ENCODE measurements at places on chromosomes 3 and 15.

DNA sequence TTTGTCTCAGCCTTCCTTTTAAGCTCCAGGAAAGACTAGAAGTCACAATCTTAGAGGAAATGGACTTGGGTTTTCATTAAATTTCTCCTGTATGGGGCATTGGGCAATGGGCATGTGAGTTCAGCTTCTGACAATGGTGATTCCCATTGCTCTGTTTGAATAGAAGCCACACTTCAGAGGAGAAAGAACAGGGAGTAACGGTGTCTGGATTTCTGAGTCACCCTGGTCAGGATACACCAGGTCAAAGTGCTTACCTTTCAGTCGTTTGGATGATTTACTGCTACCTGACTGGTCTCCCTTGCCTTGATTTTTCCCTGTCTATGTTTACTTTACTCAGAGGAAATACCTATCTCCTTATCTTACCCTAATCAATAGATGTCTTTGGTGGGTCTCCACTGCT lies 111.7 kb upstream of the VEPH1 start:
- no peak for DNase-seq

- no peak for DNase-seq
Measured at GRCh38 chr3:175094344-175094743, 235.2 kb downstream of the NAALADL2 start.

- no peak for DNase-seq
Measured at GRCh38 chr3:77147836-77148578, 108.1 kb downstream of the ROBO2 start.

- no peak for DNase-seq
Measured at GRCh38 chr3:41095702-41096101, 103.6 kb upstream of the CTNNB1 start.

- DNase-seq: no peak
Measured at GRCh38 chr15:44219073-44219472, 24.0 kb upstream of the FRMD5 start.

DNA sequence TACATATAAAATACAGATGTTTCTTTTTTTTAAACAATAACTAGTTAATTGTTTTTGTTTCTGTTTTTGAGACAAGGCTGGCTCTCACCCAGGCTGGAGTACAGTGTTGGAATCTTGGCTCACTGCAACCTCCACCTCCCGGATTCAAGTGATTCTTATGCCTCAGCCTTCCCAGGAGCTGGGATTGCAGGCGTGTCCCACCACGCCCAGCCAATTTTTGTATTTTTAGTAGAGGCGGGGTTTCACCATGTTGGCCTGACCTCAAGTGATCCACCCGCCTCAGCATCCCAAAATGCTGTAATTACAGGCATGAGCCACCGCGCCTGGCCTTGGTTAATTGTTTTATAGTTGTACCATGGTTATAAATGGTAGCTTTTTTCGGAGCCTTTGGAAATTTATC lies 72.3 kb downstream of the PIAS1 start:
- no peak for DNase-seq

- DNase-seq: no peak
Measured at GRCh38 chr3:5579946-5580345, 392.4 kb downstream of the EDEM1 start.

GRCh38 chr3:182671942-182672341 lies 121.4 kb upstream of the ATP11B start:
- no peak for DNase-seq

- DNase-seq: no peak
Measured at GRCh38 chr15:35170207-35170606, 85.1 kb upstream of the NANOGP8 start.

DNA sequence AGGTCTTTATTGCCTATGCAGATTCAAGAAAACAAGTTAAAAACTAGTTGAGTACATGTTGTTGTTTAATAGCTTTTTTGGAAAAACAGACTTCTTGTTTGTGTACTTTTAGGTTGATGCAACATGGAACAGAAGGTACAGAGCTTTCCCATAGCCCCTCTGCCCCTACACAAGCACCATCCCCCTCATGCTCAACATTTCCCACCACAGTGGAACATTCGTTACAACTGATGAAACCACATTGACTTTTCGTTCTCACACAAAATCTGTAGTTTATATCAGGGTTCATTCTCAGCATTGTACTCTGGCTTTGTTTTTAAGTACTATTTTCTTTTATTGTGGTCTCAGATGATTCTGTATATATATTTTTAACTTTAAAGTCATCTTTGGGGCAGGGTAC lies 1054.6 kb downstream of the NTRK3 start:
- no peak for DNase-seq

- DNase-seq: no peak
Measured at GRCh38 chr15:82039871-82040270, 5.9 kb downstream of the MEX3B start.

DNA sequence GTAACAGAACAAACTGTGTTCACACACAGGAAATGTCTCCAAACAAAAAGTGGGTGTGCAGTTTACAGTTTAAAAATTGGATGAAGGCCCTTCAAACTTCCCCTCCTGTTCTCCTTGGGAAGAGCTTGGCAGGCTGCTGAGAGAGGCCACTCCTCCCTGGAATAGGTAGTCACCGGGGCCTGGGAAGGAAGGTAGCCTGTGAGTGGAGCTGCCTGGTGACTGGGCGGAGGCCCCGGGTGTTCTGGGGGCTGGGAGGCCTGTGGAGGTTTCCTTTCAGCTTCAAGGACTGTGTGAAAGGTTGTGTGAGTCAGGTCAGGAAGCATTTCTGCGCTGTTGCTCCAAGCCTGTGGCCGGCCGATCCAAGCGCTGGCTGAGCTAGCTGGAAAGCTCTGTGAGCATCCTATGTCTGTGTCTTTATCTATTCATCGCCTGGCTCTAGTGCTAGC lies 14.1 kb downstream of the SLCO3A1 start:
- no peak for DNase-seq

- no peak for DNase-seq
Measured at GRCh38 chr3:193960487-193961274, 175.3 kb upstream of the HES1 start.

DNA sequence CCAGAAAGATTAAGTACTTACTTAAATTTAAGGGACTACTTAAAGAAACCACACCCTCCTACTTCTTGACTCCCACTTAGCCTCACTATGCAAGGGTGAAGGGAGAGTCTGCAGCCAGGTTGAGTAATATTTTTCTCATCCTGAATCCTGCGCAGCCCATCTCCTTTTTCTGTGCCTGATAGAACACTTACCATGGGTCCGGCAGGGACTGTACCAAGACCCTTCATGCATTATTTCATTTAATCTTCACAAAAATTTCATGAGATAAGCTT lies 562.6 kb upstream of the CFAP20DC start:
- no peak for DNase-seq

DNA sequence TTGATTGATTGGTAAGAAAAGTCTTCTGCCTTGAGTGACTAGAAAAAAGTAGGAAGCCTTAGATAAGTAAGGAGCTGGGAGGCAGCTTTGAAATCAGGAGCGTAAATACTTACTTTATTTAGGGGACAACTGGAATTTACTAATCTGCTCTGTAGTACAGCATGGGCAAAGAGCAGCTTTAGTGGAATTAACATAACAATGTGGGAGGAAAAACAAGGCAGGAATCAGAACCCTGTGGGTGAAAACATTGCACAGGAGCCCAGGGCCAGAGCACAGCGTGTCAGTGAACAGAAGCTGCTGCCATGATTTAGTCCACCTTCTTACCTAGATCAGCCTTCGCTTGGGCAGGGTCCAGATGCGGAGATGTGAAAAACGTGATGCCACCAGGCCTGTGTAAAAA lies 14.6 kb downstream of the FMN1 start:
- DNase-seq: no peak

DNA sequence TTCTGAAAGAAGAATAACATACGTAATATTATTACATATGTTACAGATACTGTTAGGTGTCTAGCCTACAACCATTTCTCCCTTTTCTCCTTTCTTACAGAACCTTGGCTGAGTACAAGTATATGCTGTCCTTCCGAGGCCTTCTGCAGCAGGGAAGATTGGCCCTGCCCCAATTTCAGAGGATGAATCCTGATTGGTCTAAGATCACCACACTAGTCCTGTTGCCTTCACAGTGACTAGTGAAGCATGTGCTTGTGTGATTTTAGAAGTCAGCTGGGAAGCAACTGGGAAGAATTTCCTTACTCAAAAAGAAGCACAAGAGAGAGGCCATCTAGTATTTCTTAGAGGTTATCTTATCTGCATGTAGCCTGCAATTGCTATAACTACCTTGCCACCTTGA lies 30.6 kb upstream of the MECOM start:
- no peak for DNase-seq

DNA sequence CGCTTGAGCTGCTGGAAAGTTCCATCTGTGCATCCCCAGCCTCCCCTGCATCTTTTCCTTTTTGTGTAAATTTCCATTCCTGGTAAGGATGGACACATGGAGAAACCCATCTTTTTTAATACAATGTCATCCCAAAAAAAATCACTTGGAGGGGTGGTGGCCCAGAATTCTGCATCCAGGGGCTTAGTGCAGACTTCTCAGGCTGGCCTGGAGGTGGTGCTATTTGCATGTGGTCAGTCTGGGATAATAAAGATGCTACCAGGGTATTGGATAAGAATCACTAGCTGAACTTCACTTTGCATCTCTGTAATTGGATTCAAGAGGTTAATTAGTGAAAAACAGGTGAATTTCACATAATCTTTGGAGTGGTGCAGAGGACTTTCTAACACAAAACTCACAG lies 1.8 kb upstream of the ZSCAN2 start:
- peak; percentile 2 for DNase-seq

DNA sequence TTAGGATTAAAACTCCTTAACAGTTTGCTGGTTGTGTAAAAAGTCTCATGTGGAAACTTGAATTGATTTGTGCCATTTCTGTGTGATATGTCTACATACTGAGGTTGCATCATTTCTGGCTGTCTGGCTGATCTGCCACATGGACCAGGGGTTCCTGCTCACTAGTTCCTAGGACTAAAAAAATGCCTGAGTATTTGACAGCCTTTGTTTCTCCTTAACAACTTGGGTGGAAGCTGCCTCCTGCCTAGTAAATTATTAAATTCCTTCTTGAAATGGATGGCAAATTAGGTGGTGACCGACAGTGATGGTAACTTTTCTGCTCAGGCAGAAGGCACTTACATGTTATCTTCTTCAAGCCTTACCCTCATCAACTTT lies 226.9 kb upstream of the MRPL3 start:
- no peak for DNase-seq

- no peak for DNase-seq
Measured at GRCh38 chr3:149673393-149673792, 15.6 kb upstream of the WWTR1 start.

GRCh38 chr3:32175607-32176197 lies 62.8 kb upstream of the CMTM8 start:
- DNase-seq: no peak

DNA sequence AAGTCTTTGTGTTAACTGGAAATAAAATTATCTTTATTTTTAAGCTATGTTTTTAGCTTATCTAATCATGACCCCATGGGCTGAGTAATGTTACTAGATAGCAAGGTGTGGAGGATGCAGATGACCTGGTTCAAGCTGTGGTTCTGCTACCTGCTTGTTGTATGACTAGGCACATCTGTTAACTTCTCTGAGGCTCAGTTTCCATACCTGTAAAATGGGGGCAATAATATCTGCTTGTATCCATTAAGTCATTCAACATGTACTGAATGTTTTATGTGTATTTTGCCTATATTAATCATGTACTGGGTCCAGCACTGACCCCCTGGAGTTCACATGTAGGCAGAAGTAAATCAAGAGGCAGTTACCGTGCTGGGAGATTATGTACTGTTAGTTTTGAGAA lies 51.5 kb downstream of the CEMIP start:
- no peak for DNase-seq

GRCh38 chr15:68650901-68651709 lies 72.3 kb downstream of the CORO2B start:
- DNase-seq: no peak

GRCh38 chr3:107985496-107985895 lies 105.3 kb downstream of the CD47 start:
- DNase-seq: no peak

DNA sequence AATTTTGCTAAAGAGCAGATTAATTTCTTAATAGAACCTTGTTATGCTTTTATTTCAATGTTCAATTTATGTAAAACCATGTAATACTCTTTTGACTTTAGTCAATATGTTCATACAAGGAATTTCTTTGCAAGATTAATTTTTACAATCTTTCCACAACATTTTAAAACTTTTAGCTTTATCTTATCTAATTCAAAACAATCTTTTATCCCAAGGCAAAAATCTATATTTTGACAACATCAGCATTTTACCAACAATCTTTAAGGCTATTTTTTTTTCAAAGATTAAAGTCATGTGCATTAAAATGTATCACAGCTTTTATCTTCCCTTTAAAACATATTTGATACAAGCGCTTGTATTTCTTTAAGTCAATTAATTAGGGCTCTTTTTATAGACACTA lies 914.7 kb downstream of the PLOD2 start:
- no peak for DNase-seq

DNA sequence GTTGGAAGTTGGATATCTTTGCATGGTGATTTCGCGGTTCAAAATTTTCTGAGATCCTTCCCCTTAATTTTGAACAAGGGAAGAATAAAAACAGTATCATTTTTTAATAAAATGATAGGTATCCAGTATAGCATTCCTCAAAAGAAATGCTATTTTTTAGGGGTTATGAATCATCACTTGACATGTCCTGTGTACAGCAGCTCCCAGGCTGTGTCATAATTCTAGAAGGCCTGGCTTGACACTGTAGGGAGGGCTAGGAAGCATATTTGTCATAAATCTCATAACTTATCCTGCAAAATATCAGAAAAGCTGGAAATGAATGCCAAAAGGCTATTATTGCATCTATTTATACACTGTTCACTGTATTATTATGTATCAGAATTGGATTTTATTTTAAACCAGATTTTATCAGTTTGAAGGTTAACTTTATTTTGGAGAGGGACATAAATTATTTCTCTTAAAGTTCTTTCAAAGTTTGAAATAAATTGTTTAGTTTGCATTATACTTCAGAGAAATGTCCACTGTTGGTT lies 539.1 kb upstream of the ROBO2 start:
- no peak for DNase-seq

GRCh38 chr3:141661229-141662196 lies 76.6 kb upstream of the RNF7 start:
- DNase-seq: no peak

- no peak for DNase-seq
Measured at GRCh38 chr15:41501191-41501917, 7.7 kb downstream of the ITPKA start.

GRCh38 chr15:34188711-34189110 lies 21.2 kb downstream of the KATNBL1 start:
- DNase-seq: no peak

DNA sequence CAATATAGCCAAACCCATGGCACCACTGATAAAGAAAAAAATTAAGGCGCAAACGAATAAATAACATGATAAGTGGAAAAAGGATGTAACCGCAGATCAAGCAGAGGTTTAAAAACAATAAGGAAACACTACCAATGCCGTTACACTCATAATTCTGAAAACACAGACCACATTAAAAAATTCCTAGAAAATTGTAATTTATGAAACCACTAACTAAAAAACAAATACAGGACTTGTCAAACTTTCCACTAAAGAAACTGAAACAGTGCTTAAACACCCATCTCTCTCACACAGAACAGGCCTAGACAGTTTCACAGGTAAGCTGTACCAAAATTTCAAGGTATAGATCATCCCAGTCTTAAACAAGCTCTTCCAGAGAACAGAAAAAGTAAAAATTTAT lies 28.4 kb downstream of the PCSK6 start:
- DNase-seq: no peak
